Natural killer cell (primary cell): ENCODE measurements at places on chromosomes 2 and 18. TPM values are rescaled to one million over a fixed set of nuclear protein-coding genes. Genes with fewer than 3 reads are reported as not detected.

DNA sequence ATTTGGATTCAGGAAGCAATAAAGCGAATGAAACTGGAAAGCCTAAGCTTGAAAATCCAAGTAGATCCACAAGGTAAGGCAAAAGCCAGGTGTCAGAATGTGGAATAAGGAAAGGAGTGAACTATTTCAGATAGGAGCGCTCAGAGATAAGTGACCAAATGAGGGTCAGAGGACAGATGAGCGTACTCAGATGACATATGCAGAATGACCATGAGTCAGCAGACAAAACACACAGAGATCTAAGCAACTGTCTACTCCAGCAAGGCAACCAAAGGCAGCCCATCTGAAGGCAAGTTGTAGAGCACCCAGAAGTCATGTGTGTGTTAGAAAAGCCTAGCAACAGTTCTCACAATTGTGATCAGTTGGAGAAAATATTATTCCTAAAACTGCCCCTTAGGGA is 548.4 kb upstream of the FSHR start:
- no peak for DNase-seq
- no peak overlapping the region for H3K4me3 ChIP-seq
- no peaks in the 10 kb centered on the region for H3K4me1 ChIP-seq
- H3K27ac ChIP-seq, result no peak overlapping the region
- no peaks in the 10 kb centered on the region for H3K36me3 ChIP-seq

- no peak for DNase-seq
- no peaks in the 10 kb centered on the region for H3K36me3 ChIP-seq
- H3K4me3 ChIP-seq, result no peak overlapping the region
- H3K4me1 ChIP-seq, result no peaks in the 10 kb centered on the region
- no peaks in the 10 kb centered on the region for H3K27me3 ChIP-seq
These were observed 14.7 kb upstream of the SP3 start for GRCh38 chr2:173979751-173980351.

DNA sequence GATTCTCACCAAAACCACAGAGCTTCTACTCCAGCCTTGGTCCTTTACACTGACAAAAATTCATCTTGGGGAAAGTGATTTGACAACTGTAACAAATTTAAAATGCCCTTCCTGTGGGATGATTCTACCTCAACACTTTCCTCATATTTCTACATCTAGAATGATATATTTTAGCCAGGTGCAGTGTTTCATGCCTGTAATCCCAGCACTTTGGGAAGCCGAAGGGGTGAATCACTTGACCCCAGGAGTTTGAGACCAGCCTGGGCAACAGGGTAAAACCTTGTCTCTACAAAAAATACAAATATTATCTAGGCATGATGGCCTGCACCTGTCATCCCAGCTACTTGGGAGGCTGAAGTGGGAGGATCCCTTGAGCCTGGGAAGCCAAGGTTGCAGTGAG is 408.6 kb downstream of the CDH7 start:
- H3K27ac ChIP-seq, result no peak overlapping the region
- no peak for DNase-seq
- H3K36me3 ChIP-seq, result no peaks in the 10 kb centered on the region
- H3K27me3 ChIP-seq, result no peaks in the 10 kb centered on the region
- H3K4me3 ChIP-seq, result no peak overlapping the region

- no peak for DNase-seq
- H3K27me3 ChIP-seq, result no peaks in the 10 kb centered on the region
- no peaks in the 10 kb centered on the region for H3K36me3 ChIP-seq
- no peaks in the 10 kb centered on the region for H3K4me1 ChIP-seq
- no peak overlapping the region for H3K4me3 ChIP-seq
These were observed 159.2 kb downstream of the GULP1 start for GRCh38 chr2:188450732-188451483.

GRCh38 chr2:74232426-74232825 is 34.0 kb downstream of the MTHFD2 start:
- H3K4me3 ChIP-seq, result no peak overlapping the region
- no peak for DNase-seq
- no peak overlapping the region for H3K27ac ChIP-seq
- H3K27me3 ChIP-seq, result no peaks in the 10 kb centered on the region
- no peaks in the 10 kb centered on the region for H3K36me3 ChIP-seq

- no peaks in the 10 kb centered on the region for H3K4me1 ChIP-seq
- no peak overlapping the region for H3K4me3 ChIP-seq
- no peaks in the 10 kb centered on the region for H3K36me3 ChIP-seq
- no peak for DNase-seq
- H3K27me3 ChIP-seq, result no peaks in the 10 kb centered on the region
- H3K27ac ChIP-seq, result no peak overlapping the region
These were observed 213.1 kb downstream of the UBE2E3 start for GRCh38 chr2:181193550-181193949.

GRCh38 chr2:74239346-74239745 is 40.9 kb downstream of the MTHFD2 start:
- no peak for DNase-seq
- H3K4me3 ChIP-seq, result no peak overlapping the region

DNA sequence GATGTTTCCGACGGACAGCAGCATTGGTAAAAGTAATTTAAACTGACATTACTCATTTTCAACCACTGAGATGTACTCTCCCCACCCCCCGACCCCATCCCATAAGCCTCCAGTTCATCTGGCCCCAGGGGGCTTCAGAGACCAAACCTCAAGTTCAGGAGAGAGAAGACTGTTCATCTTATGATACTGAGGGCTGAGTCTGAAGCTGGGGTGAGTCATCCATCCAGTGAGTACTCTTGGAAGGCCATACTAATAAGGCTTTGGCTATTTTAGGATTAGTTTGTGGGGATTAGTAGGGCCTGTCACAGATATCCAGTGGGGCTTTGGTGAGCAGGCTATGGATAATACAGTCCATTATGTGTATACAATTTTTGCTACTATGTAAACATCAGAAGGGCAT is 125.3 kb upstream of the APCDD1 start:
- H3K4me3 ChIP-seq, result no peak overlapping the region
- H3K27ac ChIP-seq, result no peak overlapping the region
- DNase-seq, result no peak
- no peaks in the 10 kb centered on the region for H3K36me3 ChIP-seq
- no peaks in the 10 kb centered on the region for H3K27me3 ChIP-seq

SERPINB7 gene
- not detected for total RNA-seq

GRCh38 chr2:126643431-126643830 is 12.5 kb upstream of the GYPC start:
- H3K4me1 ChIP-seq, result peaks cover 4% of the 10 kb centered on the region
- H3K36me3 ChIP-seq, result no peaks in the 10 kb centered on the region
- H3K27ac ChIP-seq, result no peak overlapping the region
- H3K27me3 ChIP-seq, result no peaks in the 10 kb centered on the region

TMEM17 gene
- total RNA-seq, result not detected

SALL3 gene
- not detected for total RNA-seq

XIRP2 gene
- not detected for total RNA-seq

RAB10 gene
- total RNA-seq, result 44.2 TPM

GRCh38 chr2:173355132-173355865 is 627 bp downstream of the CDCA7 start:
- no peak overlapping the region for H3K27ac ChIP-seq
- DNase-seq, result no peak
- peaks cover 13% of the 10 kb centered on the region for H3K27me3 ChIP-seq
- no peaks in the 10 kb centered on the region for H3K36me3 ChIP-seq

- DNase-seq, result no peak
- H3K27me3 ChIP-seq, result no peaks in the 10 kb centered on the region
- no peaks in the 10 kb centered on the region for H3K36me3 ChIP-seq
- H3K4me3 ChIP-seq, result no peak overlapping the region
- H3K27ac ChIP-seq, result no peak overlapping the region
These were observed 67.7 kb downstream of the ACVR1 start for GRCh38 chr2:157808421-157808820.

DNA sequence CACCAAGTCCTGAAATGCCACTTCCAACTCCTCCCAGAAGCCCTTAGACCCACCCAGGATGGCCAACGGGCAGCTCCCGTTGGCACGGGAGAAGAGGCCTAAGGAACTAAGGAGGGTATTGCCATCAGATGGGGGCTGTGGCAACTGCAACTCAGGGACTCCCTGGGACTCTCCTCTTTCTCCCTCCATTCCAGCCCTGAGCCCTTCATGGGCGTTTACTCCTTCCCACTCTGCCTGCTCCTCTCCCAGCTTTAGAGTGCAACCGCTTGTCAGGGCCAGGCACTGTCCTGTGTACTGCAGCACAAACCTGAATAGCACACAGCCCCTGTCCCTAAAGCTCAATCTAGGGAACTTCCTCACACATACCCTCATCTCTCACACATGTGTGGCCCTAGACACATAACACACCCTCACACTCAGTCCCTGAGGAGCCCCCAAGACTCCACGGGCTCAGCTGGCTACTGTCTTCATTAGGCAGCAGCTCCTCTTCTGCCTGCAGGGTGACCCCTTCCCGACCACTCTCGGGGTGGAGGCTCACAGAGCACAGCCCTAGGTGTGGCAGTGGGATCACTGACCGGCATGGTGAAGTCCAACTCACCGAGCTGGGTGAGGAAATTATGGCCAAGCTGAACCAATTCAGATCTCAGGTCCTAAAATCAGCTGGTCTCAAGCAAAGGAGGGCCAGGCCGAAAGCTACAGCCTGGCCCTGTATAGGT is 316.3 kb downstream of the CELF4 start:
- H3K4me1 ChIP-seq, result no peaks in the 10 kb centered on the region
- no peak overlapping the region for H3K27ac ChIP-seq
- no peak for DNase-seq
- H3K36me3 ChIP-seq, result no peaks in the 10 kb centered on the region
- no peak overlapping the region for H3K4me3 ChIP-seq

GRCh38 chr2:224163566-224164307 is 124.7 kb upstream of the SERPINE2 start:
- no peaks in the 10 kb centered on the region for H3K36me3 ChIP-seq
- no peak overlapping the region for H3K27ac ChIP-seq
- no peak for DNase-seq
- H3K4me3 ChIP-seq, result no peak overlapping the region
- H3K27me3 ChIP-seq, result no peaks in the 10 kb centered on the region
- no peaks in the 10 kb centered on the region for H3K4me1 ChIP-seq

GRCh38 chr2:96839875-96840850 is 3.7 kb downstream of the ANKRD23 start:
- H3K27me3 ChIP-seq, result no peaks in the 10 kb centered on the region
- peaks cover 4% of the 10 kb centered on the region for H3K36me3 ChIP-seq
- H3K4me3 ChIP-seq, result peak overlapping the region; percentile 28
- H3K27ac ChIP-seq, result no peak overlapping the region

DNA sequence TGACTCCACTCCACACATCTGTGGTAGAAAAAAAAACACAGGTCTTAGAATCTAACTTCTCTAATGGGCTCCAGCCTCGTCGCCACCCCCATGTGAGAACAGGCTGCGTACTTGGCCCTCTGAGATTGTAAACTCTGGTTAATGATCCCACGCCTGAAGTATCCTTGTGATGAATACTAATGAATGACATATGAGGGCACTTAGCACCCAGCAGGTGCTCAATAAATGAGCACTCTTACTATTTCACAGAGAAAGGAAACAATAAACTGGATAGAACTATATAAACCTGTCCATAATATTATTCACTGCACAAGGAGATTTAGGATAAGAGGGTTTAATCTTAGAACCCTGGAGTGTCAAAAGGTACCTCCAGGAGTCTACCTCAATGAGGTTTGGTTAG is 310.1 kb upstream of the HNRNPA3 start:
- H3K36me3 ChIP-seq, result no peaks in the 10 kb centered on the region
- no peak overlapping the region for H3K4me3 ChIP-seq
- no peaks in the 10 kb centered on the region for H3K4me1 ChIP-seq
- DNase-seq, result no peak

ATG4B gene
- total RNA-seq, result 171 TPM

CNRIP1 gene
- 0.39 TPM for total RNA-seq

GLI2 gene
- total RNA-seq, result not detected

DNA sequence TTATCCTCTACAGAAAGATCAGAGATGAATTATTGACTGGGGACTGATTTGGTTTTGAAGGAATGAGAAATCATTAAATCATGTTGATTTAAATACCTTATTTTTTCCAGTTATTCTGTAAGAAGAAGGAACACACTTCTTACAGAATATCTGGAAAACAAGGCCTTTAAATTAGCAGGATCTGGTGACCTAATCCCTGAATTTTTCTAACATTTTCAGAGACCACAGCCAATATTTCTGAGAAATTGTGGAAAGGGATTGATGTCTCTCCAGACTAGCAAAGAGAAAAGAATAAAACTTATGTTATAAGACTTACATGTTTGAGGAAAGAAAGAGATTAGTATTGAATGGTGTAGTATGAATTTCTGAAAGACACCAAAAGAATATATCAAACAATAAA is 104.0 kb downstream of the KCNE4 start:
- H3K27me3 ChIP-seq, result no peaks in the 10 kb centered on the region
- H3K4me3 ChIP-seq, result no peak overlapping the region
- no peaks in the 10 kb centered on the region for H3K36me3 ChIP-seq
- no peak overlapping the region for H3K27ac ChIP-seq

- H3K4me1 ChIP-seq, result peaks cover 3% of the 10 kb centered on the region
- H3K27ac ChIP-seq, result no peak overlapping the region
- H3K4me3 ChIP-seq, result no peak overlapping the region
- no peaks in the 10 kb centered on the region for H3K27me3 ChIP-seq
- no peaks in the 10 kb centered on the region for H3K36me3 ChIP-seq
- DNase-seq, result no peak
These were observed 54.4 kb downstream of the AOX1 start for GRCh38 chr2:200640176-200640575.

- H3K4me1 ChIP-seq, result peaks cover 45% of the 10 kb centered on the region
- peak overlapping the region; percentile 56 for H3K4me3 ChIP-seq
- peak overlapping the region; percentile 81 for H3K27ac ChIP-seq
- H3K36me3 ChIP-seq, result peaks cover 6% of the 10 kb centered on the region
- no peaks in the 10 kb centered on the region for H3K27me3 ChIP-seq
These were observed 553 bp downstream of the CNDP2 start for GRCh38 chr18:74496508-74497323.

- no peaks in the 10 kb centered on the region for H3K4me1 ChIP-seq
- H3K4me3 ChIP-seq, result no peak overlapping the region
- DNase-seq, result no peak
- H3K27ac ChIP-seq, result no peak overlapping the region
These were observed 213.3 kb downstream of the MYCN start for GRCh38 chr2:16153754-16154035.

- no peaks in the 10 kb centered on the region for H3K4me1 ChIP-seq
- no peak overlapping the region for H3K27ac ChIP-seq
- DNase-seq, result no peak
- no peaks in the 10 kb centered on the region for H3K36me3 ChIP-seq
- no peak overlapping the region for H3K4me3 ChIP-seq
These were observed 122.9 kb downstream of the COPS8 start for GRCh38 chr2:237208373-237209260.

DNA sequence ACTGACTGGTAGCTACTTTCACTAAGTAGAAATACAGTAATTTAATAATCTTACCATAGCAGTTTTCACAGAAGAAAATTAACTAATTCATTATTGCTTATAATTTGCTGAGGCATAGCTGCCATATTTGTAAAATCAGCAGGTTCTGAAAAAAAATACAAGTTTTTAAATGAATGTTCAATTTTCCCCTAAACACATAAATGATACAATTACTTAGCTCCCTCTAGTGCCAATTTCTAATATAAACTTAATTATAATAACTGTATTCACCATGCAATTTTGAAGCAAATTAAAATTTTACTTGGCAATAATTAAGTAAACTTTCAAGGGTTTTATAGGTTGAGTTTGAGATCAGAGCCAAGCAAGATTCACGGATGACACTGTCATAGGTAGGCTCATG is 1321.6 kb upstream of the ACVR2A start:
- no peak overlapping the region for H3K4me3 ChIP-seq
- no peaks in the 10 kb centered on the region for H3K4me1 ChIP-seq
- H3K36me3 ChIP-seq, result no peaks in the 10 kb centered on the region
- no peak for DNase-seq
- H3K27me3 ChIP-seq, result no peaks in the 10 kb centered on the region

- no peak overlapping the region for H3K27ac ChIP-seq
- H3K27me3 ChIP-seq, result no peaks in the 10 kb centered on the region
- H3K36me3 ChIP-seq, result no peaks in the 10 kb centered on the region
- no peak overlapping the region for H3K4me3 ChIP-seq
These were observed 1552.3 kb upstream of the SLC39A10 start for GRCh38 chr2:194104687-194105086.
